Activated CD8-positive, alpha-beta memory T cell treated with anti-CD3 and anti-CD28 coated beads for 48 hours (primary cell): ENCODE measurements at places on chromosomes 2 and 18.

- DNase-seq, result no peak
Observed at GRCh38 chr2:68566362-68566761, 77.0 kb upstream of the PROKR1 start.

GRCh38 chr2:208148803-208149202 is 2.8 kb upstream of the CRYGB start:
- DNase-seq, result no peak

DNA sequence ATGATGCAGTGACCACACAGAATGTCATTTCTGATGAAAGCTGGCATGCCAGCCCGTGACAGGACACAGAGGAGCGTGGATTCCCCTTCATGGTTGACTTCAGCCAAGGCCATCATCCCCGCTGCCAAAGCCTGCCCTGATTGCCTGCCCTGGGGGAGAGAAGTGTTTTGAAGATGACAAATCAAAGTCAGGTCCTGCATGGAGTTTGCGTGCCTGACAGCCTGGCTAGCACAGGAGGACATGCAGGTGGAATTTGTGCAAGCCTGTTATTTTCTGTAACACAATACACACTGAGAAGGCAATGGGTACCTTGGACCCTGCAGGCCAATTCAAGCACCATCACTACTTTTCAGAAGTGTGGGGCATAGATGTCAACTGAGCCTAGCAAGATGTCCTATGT is 5.4 kb upstream of the IL1R2 start:
- DNase-seq, result no peak

- DNase-seq, result no peak
Observed at GRCh38 chr2:220764171-220764570, 807.9 kb downstream of the EPHA4 start.

DNA sequence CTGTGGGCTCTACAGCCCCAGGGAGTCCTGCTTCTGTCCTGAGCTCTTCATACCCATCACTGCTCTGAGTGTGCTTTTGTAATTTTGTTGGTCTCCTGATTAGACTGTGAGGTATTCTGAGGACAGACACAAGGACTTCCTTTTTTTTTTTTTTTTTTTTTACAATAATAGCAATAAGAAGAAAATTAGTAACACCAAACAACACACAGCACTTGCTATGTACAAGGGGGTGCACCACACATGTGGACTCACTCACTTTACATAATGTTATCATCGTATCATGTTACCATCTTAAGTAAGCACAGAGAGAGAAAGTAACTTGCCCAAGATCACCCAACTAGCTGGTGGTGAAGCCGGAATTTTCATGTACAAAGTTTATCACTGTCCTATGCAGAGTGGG is 34.6 kb downstream of the MBP start:
- no peak for DNase-seq

GRCh38 chr2:59969161-59969560 is 584.3 kb downstream of the BCL11A start:
- no peak for DNase-seq
